GM13977 (cell line): ENCODE measurements at places on chromosomes 2 and 18.

- DNase-seq = no peak
Measured at GRCh38 chr2:237500681-237501424, 13.8 kb downstream of the MLPH start.

DNA sequence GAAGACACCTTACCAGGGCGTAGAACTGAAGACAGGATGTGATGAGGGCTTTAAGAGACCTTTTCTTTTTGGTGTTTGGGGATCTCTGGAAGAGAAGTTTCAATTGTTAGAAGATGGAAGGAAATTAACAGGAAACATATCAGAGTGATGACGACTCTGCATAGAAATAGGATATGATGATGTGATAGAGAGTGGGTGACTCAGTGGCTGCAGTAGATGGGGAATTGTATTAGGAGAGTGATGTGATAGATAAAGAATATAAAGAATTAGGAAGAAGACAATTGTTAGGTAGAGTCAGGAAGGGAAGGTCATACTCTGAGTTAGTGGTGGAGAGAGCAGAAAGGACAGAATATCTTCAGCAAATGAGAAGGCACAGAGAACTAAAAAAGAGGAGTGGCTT, 593.9 kb downstream of the NYAP2 start:
- DNase-seq = no peak

GRCh38 chr2:205060269-205060668, 515.0 kb downstream of the PARD3B start:
- no peak for DNase-seq

DNA sequence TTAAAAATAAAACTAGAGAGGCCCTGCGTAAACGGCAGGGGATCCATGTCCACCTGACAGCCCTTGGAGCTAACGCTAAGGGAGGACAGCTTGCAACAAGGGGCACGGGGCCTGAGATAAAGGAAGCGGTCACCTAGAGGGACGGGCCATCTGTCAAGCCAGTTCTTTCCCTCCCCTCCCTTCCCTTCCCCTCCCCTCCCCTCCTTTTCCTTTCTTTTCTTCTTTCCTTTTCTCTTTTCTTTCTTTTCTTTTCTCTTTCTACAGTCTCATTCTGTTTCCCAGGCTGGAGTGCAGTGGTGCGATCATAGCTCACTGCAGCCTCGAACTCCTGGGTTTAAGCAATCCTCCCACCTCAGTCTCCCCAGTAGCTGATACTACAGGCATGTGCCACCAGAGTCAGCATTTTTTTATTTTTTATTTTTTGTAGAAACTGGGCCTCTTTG, 34.5 kb upstream of the CTAGE1 start:
- no peak for DNase-seq

- DNase-seq = no peak
Measured at GRCh38 chr2:217920879-217921603, 81.8 kb downstream of the TNS1 start.

DNA sequence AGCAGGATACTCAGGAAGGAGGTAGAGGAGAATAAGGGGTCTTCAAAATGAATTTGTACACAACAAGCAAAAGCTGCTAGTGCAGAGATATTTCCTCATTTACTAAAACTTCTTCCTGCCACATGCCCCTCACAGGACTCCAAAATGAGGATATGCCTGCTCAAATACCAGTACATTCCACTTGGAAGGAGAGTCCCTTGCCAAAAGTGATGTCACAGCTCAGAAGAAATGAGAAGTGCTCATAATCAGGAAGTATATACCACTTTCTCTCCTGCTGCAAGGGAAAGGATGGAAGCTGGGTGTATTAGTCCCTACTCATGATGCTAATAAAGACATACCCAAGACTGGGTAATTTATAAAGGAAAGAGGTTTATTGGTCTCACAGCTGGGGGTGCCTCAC, 87.7 kb upstream of the FSHR start:
- no peak for DNase-seq

GRCh38 chr2:16368328-16368727, 297.3 kb downstream of the CYRIA start:
- DNase-seq = no peak
